ENCODE measurements at places on chromosomes 2 and 18.

DNA sequence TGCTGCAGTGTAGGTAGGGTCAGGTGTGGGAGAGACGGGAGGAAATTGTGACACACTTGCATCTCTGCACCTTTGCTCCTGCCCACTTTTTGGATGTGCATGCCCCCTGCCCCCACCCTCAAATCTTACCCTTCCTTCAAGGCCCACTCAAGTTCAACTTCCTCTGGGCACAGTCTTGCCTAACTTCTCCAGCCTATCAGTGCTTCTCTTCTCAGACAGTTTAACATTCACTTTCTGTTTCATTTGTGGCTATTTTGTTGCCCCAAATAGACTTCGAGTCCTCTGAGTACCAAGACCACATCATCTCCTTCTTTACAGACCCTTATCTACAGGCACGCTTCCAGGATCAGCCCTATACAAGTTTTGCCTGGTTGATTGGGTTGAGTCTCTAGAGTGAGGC, 2.7 kb downstream of the ST8SIA5 start:
- peak; percentile 56 for DNase-seq

DNA sequence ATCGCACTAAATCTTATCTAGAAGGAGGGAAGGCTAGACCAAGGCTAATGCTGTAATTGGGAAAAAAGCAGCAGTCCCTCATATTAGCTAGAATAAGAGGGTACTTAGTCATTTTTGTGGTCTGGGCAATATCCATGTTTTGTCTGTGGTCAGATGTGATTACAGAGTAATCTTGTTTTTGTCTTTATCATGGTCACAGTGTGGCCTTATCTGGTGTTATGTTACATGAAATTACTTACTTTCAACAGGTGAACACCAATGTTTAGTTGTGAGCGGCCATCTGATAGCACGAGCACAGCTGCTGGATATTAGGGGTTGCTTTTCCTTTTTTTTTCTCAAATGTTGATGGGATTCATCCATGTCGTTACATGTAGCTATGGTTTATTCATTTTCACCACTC, 23.7 kb upstream of the PLEKHM3 start:
- no peak for DNase-seq

DNA sequence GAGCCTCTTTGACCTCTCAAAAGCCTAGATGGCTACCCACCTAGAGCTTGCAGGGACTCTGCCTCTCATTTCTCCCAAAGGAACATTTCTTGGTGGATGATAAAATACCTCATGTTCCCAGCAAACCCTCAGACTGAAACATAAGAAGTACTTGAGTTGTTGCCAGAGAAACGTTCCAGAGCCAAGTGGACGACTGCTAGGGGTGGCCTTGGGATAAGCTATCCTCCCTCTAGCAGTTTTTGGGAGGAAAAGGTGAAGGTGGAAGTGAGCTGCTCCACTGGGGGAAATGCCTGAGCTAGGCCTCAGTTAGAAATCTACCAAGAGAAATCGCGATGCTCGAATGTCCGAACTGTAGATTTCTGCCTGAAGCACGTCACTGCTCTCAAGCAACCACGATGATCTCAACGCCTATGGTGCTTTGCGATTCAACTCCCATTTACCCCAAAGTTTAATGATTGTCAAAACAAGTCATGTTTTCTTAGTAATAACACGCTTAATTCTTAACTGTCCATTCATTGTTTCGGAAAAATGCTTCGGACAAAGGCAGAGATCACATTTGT, 91.5 kb downstream of the CCBE1 start:
- no peak for DNase-seq

GRCh38 chr2:239268549-239268948, 132.3 kb downstream of the HDAC4 start:
- DNase-seq = no peak

DNA sequence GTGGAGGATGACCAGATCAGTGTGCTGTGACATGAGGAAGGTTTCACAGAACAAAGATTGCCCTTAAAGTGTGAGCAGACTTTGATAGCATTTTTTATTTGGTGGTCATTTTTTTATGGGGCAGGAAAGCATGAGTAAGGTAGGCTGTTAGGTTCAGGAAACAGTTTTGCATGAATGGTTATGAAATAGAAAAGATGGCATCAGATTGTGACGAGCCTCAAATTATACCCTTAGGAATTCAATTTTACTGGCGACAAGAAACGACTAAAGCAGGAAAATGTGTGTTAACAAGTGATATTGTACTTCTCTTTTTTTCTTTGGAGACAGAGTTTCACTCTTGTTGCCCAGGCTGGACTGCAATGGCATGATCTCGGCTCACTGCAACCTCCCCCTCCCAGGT, 44.7 kb downstream of the PIK3C3 start:
- no peak for DNase-seq

DNA sequence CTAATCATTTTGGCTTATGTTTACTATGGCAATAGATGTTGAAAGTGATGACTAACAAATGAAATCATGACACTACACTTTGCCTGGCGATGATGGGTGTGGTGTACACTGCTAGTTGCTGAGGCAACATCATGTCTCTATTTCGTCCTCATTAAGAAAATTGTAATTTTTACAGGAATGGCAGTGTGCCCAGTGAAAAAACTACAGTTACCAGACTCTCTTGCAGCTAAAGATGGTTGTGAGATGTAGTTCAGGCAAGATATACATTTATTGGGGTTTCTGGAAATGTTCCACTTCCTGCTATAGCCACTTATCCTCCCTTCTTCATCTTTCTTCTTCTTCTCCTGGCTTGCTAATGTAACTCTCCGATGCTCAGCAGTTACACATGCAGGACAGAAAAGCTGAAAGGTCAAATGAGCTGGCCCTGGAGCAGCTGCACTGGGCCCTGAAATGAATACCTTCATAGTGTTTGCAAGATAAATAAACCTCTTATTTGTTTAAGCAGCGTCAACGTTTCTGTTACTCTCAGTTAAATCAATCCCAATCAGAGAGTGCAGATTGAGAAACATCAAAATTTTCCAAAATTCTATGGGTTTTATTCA, 46.0 kb downstream of the SOCS6 start:
- no peak for DNase-seq

DNA sequence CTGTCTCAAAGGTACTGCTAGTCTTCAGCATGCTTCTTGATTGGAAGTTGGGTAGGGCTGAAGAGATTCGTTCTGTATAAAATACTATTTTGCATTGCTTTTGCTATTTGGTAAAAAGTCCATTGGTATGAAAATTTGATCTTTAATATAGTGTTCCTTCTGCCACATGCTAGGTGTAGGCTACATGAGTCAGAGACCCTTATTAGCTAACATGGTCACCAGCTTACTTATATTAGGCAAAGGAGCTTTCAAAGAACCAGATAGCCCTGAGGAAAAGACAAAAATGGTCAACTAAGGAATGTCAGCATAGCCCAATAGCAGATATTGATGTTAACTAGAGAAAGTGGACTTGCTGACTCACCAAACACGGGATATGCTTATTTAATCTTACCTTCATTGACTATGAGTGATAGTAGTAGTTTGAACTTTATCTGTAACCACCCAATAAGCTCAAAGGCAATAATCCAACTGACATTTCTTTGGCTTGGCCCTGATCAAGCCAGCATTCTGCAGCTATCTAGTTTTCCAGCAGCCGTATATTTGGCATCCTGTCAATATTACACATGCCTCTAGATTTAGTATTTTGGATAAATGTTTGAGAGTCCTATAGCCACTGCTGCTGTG, 110.0 kb downstream of the TPGS2 start:
- no peak for DNase-seq

- peak; percentile 40 for DNase-seq
Observed at GRCh38 chr18:21820033-21820810, 79.6 kb downstream of the MIB1 start.

GRCh38 chr2:230134496-230135129, 65.9 kb upstream of the SLC16A14 start:
- peak; percentile 89 for DNase-seq

DNA sequence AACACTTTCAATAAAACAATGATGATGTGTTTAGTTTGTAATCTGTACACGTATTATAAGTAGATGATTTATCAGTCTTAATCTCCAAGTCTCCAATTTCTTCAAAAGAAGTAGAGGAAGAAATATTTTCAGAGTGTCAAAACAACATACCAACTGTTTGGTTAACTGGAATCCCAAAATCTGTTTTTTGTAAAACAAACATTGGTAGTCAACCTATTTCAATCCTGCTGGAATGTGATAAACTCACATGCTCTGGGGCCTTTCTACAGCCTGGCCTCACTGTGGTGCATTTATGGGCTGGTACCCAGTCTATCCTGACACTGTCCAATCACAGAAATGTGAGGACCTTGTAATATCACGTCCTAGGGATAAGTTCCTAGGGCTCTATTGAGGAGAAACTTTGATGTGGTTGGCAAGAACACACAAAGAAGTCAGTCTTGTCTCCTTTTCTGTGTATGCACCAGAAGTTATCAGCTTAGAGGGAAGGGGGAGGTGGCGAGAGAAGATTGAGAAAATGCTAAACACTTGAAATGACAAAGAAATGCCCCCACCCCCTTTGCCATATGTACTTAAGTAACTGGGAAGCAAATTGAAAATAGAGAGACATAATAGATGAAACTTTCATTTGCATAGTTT, 47.2 kb downstream of the PRKRA start:
- DNase-seq = no peak

GRCh38 chr2:239098288-239098970, 250.5 kb downstream of the TWIST2 start:
- DNase-seq = no peak

DNA sequence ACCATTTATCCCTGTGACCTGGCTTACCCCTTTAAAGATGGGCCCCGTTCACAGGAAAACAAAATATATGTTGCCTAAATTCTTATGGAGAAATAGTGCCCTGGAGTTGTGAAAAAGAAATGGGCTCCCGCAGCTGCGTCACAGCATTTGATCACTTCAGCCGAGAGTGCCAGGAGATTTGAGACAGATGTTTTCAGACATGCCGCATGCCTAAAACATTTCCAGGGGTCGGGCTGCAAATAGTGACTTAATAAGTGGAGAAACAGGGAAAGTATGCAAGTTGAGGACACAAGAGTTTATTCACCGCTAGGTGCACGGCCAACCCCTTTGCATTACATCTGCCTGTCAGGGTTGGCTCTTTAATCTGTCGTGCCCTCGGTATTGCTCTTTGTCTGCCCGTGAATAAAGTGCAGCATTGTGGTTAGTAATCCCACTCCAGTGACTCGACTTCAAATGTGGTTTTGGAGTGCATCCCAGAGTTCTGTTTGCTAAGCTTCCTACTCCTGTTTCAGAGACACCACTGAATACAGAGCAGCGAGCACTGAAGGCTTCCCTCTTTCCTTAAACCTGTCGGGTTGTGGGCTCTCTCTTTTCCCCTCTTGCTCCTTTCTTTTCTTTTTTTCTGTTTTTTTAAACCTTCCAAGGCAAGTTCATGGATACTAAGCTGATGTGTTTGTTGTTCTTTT, 187.5 kb downstream of the LTBP1 start:
- DNase-seq = no peak

GRCh38 chr2:137238065-137238464, 472.7 kb downstream of the THSD7B start:
- DNase-seq = no peak

DNA sequence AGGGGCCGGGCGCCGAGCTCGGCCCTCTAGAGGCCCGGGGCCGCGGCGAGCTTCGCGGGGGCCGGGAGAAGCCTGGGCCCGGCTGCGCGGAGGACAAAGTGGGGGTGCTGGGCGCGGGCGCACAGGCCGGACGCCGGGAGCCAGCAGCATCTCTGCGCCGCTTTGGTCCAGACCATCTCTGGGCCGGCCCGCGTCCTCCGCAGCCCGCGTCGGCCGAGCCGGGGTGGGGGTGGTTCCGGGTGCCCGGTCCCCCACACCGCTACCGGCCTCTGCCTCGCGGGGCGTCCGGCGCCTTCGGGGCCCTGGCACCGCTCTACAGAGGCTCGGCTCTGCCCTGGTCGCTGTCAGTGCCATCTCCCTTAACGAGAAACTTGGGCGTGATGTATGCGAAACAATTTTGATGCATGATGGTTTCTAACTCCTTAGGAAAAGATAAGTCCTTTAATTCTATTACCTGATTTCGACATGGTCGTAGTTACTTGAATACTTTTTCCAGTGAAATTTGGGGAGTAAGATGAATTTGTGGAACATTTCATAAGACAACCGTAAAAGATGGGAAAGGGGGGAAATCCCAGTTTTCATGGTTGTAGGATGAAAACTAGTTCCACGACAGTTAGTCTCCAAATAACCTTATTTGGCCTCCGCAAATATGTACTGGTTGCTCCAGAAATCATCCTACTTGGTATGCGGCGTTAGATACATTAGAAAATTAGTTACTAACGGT, 562 bp downstream of the TWSG1 start:
- DNase-seq = peak; percentile 13

DNA sequence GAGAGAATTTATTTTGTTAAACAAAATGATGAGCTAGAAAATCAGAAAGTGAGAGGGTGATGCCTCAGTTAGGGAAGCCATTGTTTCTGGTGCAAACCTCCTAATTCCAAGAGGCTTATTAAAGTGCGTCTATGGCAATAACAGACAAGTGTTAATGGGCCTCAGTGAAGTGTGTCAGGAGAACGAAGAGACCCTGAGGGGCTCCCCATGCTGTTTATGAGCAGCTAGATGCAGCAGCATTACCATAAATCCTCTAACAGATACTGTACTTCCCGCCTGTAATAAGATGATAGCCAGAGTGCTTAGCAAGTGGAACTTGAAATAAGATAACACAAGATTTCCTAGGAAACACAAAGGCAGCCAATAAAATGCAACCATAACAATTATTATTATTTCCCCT, 157.4 kb downstream of the MYT1L start:
- no peak for DNase-seq

- no peak for DNase-seq
Observed at GRCh38 chr2:146917431-146918042, 927.3 kb upstream of the ACVR2A start.

DNA sequence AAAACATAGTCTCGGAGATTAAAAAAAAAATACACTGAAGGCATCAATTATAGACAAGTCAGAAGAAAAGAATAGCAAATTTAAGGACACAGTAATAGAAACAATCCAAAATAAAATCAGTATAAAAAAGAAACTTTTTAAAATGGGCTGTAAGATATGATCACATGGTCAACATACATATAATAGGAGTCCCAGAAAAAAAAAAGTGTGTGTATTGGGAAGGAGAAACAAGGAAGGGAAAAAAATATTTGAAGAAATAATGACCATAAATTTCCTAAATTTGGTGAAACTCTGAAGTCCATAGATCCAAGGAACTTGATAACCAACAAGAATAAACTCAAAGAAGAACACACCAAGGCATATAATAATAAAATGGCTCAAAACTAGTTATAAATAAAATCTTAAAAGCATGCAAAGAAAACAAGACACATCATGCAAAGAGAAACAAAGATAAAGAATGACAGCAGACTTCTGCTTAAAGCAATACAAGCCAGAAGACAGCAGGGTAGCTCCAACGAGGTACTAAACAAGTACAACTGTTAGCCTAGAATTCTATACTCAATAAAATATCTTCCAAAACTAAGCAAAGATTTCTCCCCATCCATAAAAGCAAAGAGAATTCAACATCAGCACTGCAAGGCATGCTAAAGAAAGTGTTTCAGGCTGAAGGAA, 115.1 kb downstream of the NBAS start:
- no peak for DNase-seq

DNA sequence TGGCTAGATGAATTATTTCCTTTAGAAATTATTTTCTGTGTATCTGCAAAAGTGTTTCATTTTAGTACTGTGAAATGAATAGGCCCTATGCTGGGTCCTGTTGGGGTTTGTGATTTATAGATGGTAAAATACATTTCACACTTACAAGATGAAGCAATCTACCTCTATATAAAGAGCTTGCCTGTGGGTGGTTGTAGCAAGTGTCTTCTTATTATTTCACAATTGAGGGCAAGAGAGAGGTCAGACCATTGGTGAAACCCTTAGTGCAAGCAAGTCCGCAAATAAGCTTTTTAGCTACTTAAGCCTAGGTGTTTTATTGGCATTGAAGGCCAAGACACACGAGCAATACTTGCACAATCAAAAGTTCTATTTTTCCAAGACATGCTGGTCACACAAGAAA, 153.1 kb downstream of the FMNL2 start:
- no peak for DNase-seq
